GM19239 (cell line): ENCODE measurements at places on chromosomes 12 and 14.

DNA sequence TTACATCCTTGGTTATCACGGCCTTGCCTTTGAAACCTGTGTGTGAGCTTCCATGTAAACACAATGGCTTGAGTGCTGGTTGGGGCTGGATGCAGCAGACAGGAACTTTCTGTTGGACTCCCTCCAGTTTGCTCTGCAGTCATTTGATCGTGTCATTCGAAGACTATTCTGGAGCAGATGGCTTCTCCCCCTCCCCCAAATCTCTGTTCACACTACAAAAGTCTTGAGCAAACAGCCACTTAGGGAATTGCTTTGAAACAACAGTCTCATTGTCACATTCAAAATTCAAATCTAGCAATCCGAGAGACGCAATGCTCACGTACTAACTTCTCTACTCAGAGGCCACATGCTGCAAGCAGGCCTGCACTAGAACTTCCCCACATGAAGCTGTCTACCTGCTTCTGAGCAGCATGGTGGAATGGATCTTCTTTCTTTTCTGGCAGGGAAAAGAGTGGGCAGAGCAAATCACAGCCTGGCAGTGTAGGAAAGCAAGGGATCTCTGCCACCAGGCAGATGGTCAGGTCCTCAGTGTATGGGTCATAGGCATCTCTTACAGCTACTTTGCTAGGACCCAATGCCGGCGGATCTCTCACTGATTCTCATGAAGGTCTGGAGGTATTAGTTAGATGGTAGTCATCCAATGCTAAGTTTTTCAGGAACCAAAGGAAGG lies 214.2 kb downstream of the PPM1H start:
- DNase-seq, result no peak

- no peak for DNase-seq
Measured at GRCh38 chr12:63308671-63309070, 157.7 kb upstream of the AVPR1A start.

GRCh38 chr12:56590237-56590830 lies 39.8 kb downstream of the BAZ2A start:
- peak; percentile 22 for DNase-seq

- no peak for DNase-seq
Measured at GRCh38 chr12:40054555-40055227, 51.2 kb downstream of the SLC2A13 start.

DNA sequence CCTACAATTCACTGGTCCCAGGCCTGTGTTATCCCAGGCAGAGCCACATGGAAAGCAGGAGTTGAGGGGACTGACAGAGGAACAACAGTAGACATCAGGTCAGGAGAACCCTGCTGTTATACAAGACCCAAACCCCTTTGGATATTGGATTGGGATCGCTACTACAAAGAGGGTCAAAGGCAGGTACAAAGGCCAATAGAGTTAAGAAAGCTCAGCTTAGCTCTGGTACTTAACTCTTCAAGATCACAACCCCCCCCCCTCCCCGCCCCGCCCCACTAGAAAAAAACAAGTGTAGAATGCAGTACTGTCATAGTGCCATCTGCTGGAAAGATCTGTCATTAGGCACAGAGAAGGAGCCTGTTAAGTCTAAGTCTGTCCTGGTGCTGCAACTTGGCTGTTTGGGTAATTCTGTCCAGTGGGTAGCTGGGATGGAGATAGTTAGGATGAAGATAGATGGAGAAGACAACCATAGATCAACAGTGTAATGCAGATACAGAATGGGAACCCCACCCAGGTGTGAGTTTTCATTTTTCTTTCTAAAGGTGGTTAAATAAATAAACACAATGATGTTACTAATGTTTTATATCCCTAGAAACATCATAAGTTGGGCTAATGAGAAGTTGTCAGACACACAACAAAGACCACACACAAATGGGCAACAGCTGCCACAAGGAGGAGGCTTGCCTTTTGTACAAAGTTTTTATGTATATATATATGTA lies 17.2 kb downstream of the REM2 start:
- DNase-seq, result no peak

DNA sequence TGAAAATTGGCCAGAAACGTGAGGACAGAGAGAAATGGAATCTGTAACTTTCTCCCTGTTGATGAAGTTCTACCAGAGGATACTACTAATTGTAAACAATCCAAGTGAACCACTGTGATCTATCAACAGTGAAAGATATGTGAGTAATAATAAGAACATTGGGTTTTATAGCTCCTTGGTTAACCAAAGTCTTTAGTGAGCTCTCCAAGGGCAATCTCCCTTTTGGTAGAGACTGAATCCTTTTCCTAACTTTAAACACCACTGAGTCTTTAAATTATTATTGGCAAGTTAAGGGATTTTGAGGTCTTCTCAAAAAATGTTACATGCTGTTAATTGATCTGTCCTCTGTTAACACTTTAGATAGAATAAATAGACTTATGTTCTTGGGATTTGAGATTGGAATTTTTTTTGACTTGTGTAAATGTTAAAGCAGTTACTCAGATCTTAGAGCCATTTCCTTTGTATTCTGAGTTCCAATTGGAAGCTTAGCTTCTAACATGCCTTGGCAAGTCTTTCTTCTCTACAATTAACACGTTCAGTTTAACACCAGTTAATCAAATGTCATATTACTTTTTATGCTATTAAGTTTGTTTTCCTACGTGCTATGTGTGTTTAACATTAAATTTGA lies 338.2 kb upstream of the DDHD1 start:
- DNase-seq, result no peak

- no peak for DNase-seq
Measured at GRCh38 chr12:67646775-67647174, 1.8 kb upstream of the DYRK2 start.

DNA sequence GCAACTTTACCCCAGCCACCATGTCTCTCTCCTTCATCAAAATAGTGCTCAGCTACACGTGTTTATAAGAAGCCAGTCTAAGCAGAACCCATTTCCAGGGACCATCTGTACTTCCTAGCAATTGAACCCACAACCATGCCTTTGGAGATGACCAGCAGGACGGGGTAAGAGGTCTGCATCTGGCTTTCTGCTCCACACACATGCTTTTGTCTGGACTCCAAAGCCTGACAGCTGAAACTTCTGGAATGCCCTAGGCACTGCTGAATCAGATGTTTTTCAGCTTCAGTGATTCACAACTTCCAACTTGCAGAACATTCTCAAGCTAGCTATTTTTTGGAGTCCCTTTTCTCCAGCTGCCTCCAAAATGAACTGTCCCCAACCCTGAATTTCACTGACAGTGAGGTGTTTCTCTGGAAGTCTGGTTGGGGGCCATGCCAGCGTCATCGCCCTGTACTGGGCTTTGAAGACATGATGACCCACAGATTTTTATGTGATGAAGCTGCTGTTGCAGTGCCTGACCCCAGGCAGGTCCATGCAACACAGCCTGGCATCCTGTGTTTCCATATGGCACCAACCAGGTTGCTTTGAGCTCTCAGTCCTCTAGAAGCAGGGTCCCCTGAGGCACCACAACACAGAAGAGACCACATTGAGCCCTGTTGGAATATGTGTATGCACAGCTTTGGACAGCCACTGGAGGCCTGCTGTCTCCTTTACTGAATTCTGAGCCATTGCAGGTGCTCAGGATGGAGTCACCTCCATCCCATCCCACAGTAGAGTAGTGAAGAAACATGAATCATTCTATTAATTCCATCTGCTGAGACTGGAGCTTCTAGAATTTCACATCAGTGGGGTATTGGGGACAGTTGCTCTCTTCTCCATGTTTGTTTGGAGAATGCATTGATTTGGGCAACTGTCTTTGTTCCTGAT lies 80.2 kb downstream of the NUAK1 start:
- no peak for DNase-seq

DNA sequence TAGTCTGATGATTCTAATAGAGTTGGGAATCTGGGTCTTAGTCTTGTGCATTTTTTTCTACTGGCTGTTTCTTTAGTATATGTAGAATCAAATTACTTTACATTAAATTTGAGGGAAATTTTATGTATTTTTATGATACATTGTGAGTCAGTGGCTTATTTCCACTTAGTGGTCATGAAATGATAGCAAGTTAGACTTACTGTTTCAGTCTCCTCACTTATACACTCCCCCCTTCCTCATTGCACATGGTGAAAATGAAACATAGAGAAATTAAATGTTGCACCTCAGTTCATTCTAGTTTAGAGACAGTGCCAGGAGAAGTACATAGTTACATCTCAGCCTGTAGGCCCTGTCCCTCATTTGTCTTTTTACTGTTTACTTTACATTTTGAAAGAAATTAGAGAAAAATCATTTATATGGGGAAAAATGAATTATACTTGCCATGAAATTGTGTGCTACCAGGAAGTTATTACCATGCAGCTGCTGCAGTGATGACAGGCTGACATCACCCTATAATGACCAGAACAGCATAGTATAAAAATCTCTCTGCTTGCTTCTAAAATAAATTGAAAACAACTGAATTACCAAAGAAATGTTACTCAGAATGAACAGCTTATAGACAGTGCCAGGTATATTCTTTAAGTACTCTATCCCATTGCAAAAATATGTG lies 113.2 kb downstream of the TRMT5 start:
- no peak for DNase-seq

GRCh38 chr12:58419196-58419760 lies 477.9 kb downstream of the ATP23 start:
- no peak for DNase-seq

DNA sequence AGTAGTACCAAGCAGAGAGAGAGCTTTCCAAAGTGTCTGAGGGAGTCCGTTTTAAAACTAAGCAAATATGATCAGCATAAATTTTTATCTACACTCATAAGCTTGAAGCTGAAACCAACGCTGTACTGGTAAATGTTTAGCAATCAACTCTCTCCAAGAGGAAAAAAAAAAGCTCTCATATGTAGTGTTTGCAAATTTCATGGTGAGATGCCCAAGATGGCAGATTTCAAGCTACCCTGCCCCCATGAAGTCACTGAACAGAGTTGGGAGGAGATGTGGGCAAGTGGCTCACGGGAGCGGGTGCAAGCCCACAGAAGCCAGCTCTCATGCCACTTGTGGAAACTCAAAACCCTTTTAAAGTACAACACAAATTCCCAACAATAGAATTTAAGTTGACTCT lies 475.8 kb downstream of the BCAT1 start:
- DNase-seq, result no peak

DNA sequence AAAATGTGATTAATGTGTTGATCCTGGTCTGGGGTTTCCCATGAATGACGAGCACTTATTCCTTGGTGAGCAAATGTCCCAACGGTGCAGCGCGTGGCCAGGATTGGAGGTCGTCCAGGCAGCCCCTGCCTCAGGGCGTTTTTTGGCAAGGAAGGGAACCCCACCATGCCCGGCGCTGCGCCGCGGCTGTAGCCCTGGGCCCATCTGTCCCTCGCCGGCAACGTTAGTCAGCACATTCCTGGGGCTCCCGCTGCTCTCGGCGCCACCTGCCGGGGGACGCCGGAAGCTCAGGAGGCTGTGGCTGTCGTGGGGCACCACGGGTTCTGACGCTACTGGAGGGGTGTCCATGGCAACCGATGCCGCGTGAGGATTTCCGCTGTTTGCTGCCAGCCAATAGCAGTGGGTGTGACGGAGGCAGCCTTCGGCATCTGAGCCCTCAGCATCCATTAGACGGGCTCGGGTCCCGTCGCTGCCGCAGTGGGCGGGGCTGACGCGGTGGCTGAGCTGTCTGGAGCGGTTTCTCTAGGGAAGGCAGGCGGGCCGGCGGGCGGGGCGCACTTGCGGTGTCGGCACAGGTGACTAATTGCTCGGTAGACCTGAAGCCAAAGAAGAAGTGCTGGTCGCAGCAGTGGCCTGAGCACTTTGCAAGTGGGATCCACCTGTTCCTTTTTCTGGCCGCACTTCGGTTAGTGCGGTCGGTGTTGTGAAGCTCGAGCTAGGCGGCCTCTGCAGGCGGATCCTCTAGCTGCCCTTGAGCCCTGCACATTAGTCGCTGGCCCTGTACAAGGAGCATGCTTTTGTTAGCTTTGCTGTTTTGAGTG lies 29.5 kb downstream of the RAB35 start:
- DNase-seq, result peak; percentile 99

GRCh38 chr12:88952562-88952942 lies 372.3 kb upstream of the KITLG start:
- no peak for DNase-seq

DNA sequence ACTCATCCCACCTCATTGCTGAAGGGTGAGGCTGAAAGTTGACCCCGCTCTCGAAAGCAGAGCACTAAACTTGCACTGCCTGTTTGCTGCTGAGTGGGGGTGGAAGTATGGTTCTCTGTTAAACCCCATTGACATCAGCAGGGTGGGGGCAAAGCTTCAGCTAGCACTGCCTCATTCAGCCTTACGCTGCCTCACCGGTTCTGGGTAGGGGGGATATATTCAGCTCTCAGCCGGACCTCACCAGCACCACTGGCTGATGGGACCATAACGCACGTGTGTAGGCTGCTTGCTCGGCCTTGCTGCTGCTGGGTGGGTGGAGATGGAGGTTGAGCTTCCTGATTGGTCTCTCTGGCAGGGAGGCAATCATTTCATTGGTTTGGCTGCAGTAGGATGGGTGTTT lies 265.7 kb upstream of the RTL1 start:
- no peak for DNase-seq

DNA sequence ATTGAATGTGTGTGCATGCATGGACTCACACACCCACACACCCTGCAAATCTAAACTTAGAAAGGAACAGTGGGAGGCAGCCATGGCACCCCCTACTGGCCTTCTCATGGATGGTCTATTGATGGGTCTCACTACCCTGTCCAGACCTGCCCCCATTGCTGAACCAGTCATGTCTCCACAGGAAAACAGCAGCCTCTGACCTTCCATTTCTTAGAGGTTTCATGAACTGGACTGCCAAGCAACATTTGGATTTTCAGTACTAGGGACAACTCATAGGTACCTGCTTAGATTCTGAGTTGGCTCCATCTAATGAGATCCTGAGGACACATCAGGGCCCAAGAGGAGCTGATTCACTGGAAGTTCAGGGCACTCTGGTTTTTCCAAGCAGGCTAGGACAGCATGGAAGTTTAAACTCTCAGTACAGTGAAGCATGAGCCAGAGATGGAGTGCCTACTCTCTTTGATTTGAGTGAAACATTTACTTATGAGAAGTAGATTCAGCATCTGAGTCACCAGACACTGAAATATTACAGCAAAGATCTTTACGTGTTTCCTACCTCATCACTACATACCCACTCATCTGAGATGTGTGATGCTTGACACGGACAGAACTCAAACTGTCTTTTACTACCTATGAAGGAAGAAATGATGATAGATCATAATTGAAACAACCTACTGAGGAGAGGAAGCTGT lies 98.9 kb upstream of the PLEKHG7 start:
- no peak for DNase-seq

DNA sequence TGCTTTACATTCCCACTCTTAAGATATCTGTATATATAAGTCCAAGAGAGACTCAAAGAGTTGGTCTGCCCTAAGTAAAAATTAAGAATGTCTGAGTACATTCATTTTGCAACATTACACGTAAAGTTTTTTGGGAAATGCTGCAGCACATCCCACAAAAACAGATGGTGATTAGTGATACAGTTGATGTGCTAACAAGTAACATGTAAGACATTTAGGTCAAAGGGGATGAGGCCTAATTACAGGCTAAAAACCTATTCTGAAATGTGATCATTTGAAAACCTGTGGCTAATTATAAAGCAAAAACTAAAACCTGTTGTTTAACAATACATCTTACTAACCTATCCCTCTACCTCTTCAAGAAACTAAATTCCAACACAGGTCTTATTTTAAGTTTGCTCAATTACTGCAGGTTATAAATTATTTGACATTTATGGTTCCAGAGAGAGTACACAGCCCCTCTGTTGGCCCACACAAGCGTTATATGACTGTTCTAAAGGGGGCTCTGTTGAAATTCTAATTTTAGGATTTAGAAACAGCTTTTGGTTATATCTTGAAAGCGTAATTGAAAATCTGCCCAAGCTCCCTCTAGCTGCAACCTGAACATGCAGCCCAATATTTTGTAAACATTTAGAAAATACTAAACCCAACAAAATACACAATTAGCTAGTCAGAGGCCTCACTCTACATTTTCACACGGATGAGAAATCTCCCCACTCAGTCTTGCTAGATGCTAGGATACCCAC lies 42.9 kb downstream of the BRAP start:
- no peak for DNase-seq
